Naive thymus-derived CD4-positive, alpha-beta T cell (primary cell): ENCODE measurements at places on chromosomes 16 and 17. TPM values are rescaled to one million over a fixed set of nuclear protein-coding genes. Genes with fewer than 3 reads are reported as not detected.
A peak's percentile ranks its signal among the peaks of the same experiment; 100 is the strongest.

- no peak for DNase-seq
Measured at GRCh38 chr17:28216528-28216927, 102.5 kb upstream of the TMEM97 start.

GRCh38 chr17:82548681-82549303 is 29.3 kb downstream of the FOXK2 start:
- DNase-seq, result no peak

- DNase-seq, result no peak
Measured at GRCh38 chr17:7656958-7657609, 6.4 kb downstream of the ATP1B2 start.

- no peak for DNase-seq
Measured at GRCh38 chr17:82600731-82601446, 47.4 kb downstream of the WDR45B start.

DNA sequence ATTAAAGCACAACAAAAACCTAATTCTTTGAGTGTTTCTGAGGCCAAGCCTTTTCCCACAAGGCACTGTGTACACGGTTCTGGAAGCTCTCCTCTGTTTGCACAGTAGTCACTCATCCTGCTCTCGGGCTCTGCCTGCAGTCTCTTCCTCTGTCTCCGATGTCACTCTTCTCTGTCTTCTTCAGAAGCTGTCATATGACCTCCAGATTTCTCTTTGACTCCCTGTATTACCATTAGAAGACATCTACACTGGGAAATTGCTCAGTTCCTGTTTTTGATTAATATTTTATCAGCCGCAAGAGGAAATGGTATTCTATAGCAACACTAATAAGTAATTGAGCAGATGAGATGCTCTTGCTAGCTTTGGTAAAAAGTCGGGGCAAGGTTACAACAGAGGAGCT is 422.9 kb downstream of the WWOX start:
- no peak for DNase-seq

- no peak for DNase-seq
Measured at GRCh38 chr16:46923513-46924295, 39.5 kb downstream of the GPT2 start.

GRCh38 chr16:80687606-80688005 is 116.8 kb downstream of the CDYL2 start:
- DNase-seq, result no peak

GRCh38 chr17:38558728-38559050 is 47.1 kb downstream of the SRCIN1 start:
- no peak for DNase-seq

DNA sequence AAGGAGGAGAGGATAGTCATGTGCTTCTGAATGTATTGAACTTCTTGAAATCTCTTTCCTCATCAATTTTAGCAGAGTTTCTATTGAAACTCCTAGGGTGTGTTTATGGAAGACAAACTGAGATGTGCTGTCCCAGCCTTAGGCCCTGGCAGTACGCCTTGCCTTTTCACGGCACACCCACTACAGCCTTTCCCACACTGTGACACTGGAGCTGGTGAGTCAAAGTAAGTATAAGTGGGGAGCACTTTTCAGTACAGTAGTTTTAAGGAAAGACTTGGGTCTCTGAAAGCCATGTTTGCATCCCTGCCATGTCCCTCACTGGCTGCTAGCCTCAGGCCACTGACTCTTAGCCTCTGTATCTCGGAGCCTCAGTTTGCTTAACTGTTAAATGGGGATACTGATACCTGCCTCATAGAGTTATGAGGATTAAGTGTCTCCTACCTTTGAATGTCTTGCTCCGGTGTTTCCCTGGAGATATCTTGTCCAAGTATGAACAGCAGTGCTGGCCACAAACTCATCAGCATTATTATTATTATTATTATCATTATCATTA is 144.7 kb upstream of the CRHR1 start:
- no peak for DNase-seq

- DNase-seq, result no peak
Measured at GRCh38 chr17:82249896-82250581, 21.2 kb downstream of the SLC16A3 start.

- DNase-seq, result no peak
Measured at GRCh38 chr16:5841974-5842373, 744.4 kb upstream of the EEF2KMT start.

DNA sequence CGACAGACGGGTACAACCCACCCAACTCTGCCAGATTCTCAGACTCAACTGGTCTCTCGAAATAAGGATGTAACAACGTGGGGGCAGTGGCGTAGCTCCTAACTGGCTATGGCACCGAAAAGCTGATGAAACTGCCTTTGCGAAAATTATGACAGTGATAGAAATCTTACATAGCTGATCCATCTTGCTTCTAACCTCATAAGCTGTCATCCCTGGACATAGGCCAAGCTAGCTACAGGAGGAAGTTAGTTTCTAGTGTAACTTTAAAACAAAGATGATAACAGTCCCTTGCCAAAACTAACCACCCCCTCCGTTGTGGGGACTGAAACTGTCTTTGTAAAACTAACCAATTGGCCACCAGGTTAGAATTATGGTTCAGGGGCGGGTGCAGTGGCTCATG is 220.1 kb downstream of the SLC39A11 start:
- no peak for DNase-seq

DNA sequence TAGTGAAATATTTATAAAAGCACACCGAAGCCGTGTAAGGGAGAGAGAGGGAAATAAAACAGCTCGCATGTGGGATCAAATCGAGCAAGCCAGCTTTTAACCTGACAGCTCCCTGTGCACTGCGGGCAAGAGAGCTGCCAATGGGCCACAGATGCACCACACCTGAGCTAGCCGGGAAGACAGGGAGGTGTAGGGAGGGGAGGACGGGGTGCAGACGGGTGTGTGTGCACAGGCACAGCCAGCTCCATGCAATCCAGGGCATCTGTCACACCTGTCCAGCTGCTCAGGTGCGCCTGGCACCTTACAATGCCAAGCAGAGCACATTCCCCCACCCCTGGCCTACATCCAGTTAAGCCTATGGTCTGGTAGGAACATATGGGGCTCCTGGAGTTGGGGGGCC is 70.0 kb downstream of the C16orf78 start:
- DNase-seq, result no peak

DNA sequence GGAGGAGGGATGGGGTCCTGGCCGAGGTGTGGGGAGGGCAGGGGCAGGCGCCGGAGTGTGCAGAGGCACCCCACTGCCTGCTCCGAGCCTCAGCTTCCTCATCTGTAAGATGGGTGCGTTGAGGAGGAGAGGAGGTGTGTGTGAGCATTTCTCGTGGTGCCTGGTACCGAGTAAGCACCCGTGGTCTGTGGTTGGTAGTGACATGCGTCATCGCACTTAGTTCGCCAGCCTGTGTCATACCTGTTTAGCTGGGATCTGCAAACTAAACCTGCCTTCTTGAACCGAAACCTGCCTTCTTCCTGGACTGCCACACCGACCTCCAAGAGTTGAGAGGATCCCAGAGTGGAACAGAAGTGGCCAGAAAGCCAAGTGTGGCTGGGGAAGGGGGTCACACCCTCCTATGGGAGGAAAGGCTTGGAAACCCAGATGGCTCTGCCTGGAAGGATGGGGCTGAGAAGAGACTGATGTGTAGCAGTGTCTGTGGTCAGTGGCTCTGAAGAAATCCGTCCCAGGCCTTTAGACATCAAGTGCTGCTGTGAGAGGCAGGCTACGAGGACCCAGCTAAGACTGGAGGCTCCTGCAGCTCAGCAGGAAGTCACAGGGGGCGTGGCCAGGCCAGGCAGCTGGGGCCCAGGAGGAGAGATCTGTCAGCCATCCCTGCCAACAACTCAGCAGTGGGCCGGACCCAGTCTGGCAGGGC is 162.6 kb upstream of the PLCG2 start:
- peak; percentile 56 for DNase-seq

DNA sequence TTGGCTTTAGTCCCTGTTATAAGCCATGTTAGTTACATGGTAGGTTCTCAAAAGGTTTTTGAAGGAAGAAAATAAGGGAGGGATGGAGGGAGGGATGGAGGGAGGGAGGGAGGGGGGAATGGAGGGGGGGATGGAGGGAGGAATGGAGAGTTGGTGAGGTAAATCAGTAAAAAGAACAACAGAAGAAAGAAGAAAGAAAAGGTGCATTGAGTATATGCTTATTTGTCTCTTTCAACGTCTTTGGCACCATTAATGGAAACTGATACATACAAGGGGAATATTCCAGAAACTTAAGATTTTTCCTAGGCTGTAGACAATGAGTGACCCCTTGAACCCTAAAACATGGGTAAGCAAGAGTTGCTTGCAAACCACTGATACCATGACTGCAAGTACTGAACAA is 1056.3 kb downstream of the CDH11 start:
- DNase-seq, result no peak

- DNase-seq, result no peak
Measured at GRCh38 chr17:74116087-74116717, 87.3 kb upstream of the RPL38 start.

GRCh38 chr16:46727184-46727583 is 21.0 kb downstream of the MYLK3 start:
- no peak for DNase-seq

GRCh38 chr17:60908324-60908723 is 230.7 kb downstream of the BCAS3 start:
- no peak for DNase-seq

DNA sequence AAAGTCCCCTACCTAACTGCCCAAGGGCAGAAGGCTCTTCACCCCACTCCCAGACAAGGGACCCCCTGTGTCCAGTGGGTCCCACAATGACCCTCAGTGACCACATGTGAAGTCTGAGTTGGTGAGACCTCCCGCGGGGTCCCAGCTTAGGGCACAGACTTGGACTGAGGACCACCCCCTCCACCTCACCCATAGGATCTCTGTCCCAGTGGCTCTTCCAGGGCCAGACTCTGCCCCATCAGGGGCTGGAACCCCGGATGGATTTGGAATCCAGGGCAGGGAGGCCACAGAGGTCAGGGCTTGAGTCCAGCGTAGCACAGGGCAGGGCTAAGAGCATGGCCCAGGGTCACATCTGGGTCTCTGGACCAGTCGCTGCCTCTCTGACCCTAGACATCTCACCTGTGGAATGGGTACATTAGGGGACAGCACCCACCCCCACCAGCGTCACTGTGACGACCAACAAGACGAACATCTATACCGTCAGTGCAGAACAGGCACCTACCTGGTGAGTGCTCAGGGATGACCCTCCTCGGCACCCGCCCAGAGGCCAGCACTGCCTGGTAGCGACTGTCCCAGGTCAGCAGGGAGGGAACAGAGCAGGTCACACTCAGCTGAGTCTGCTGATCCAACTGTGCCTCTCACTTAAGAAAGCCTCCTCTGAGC is 37.7 kb downstream of the TNFRSF13B start:
- DNase-seq, result no peak

- DNase-seq, result no peak
Measured at GRCh38 chr17:59483860-59484259, 81.5 kb upstream of the DHX40 start.

GRCh38 chr16:17416461-17417311 is 54.1 kb downstream of the XYLT1 start:
- DNase-seq, result peak; percentile 24

DNA sequence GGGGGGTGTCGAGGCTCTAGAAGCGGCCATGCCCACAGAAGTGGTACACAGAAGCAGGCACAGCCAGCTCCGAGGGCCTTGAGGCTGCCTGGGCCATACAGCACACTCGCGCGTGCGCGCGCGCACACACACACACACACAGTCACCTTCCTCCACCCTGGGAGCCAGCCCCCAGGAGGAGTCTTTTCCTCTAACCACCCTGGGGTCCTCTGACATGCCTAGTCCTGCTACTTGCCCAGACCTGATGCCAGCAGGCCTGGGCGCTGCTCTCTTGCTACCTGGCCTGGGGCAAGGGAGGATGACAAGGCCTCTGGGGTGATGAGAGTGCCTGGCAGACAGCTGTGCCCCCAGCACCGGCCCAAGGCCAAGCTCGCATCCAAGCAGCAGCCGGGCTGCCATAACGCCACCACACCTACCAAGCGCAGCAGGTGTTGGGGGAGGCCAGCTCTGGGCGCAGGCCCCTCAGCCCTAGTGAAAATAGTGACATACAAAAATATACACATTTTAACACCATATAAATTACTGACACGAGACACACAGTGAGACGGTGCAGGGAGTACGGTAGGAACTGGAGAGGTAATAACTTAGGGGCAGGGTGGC is 41.1 kb downstream of the TSC2 start:
- no peak for DNase-seq

DNA sequence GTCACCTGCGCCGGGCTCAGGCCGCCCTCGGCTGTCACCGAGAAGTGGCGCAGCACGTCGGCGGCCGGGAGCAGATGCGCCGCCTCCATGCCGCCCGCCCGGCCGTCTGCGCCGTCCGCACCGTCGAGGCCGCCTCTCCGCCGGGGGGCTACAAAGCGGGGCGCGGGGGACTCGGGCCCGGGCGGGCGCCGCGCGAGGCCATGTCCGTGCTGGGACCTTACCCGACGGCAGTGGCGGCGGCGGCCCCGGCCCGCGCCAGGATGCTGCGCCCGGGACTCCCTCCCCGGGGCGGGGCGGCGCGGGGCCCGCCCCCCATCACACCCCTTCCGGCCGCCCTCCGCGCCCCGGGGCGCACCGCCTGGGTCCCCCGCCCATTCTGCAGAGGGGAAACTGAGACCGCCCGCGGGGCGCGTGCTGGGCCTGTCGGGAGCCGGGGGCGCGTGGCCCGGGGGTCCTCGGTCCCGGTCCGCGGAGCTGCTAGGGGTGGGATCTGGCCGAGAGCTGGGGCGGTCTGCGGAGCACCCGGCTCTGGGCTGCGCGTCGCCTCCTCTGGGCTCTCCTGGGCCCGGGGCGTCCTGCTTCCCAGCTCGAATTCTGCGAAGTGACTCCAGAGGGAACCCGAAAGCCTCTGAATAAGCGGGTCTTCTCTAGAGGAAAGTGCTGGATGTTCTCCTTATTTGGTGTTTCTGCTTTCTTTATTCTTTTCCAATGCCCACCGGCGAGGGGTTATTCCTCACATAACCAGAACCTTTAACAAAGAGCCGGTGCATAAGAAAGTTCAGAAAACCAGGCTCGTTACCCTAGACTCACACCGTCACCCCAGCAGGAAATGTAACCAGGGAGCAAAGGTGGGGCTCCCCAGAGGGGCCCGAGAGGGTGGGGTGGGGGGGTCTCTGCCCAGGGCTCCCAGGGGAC is at the start of gene ATP2A3:
ATP2A3 (minus strand) TSS at position 235 of the 915 bp plus-strand sequence; CDS start at position 89, 146 bp downstream.
- DNase-seq, result peak; percentile 65

- DNase-seq, result no peak
Measured at GRCh38 chr17:69506489-69506888, 92.0 kb downstream of the MAP2K6 start.

The TPSD1 gene
- total RNA-seq, result not detected

The CRISPLD2 gene
- 0.49 TPM for total RNA-seq

The ABCC12 gene
- total RNA-seq, result not detected

The KRTAP4-5 gene
- not detected for total RNA-seq

The KRTAP2-1 gene
- not detected in 2 replicates for total RNA-seq

The HOXB1 gene
- not detected for total RNA-seq

The EFCAB5 gene
- 2.4 TPM for total RNA-seq

The HOXB5 gene
- total RNA-seq, result not detected

The OR1F1 gene
- 0.41 TPM for total RNA-seq

The CCDC182 gene
- total RNA-seq, result not detected

The TMEM92 gene
- total RNA-seq, result not detected

The ARHGAP44 gene
- total RNA-seq, result not detected

The CLEC10A gene
- 4.4 TPM for total RNA-seq

The SRSF1 gene
- 273 TPM for total RNA-seq

The RHBDF1 gene
- 0.66 TPM for total RNA-seq
